ENCODE measurements at places on chromosomes 7 and 10.

DNA sequence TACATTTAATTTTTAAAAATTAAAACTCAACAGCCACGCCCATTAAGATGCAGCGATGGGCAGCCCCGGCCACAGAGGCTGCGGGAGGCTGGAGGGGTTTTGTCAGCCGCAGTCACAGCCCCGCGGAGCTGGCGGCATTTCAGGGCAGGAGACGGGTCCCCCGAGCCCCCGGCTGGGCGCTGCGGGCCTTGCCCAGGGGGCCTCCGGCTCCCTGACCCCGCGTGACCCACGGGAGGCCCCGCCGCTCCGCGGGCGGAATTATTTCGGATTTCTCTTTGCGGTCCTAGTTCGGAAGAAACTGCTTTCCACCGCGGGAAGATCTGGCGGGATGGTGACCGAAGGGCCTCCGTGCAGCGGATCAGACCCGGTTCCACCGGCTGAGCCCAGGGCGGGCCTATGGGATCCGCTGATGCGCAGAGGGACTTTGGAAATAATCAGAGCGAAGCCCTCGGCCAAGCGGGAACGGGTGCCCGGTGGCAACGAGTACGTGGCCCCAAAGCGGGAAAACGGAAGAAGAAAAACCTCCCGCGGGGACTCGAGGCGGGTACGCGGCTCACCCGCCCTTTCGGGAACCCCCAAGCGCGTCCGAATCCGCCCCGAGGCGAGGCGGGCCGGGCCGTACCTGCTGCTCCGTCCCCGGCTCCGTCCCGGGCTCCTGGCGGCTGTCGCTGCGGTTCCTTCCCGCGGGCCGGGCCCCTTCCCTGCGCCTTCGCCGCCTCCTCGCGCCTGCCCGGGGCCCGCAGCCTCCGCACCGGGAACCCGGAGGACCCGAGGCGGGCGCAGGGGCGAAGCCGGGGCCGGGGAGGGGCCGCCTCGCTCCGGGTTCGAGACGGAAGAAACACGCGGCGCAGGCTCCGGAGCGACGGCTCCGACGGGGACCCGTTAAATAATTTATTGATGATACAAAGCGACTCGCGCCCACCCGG lies 1.7 kb downstream of the NKX6-2 start:
- no peak for ATAC-seq

DNA sequence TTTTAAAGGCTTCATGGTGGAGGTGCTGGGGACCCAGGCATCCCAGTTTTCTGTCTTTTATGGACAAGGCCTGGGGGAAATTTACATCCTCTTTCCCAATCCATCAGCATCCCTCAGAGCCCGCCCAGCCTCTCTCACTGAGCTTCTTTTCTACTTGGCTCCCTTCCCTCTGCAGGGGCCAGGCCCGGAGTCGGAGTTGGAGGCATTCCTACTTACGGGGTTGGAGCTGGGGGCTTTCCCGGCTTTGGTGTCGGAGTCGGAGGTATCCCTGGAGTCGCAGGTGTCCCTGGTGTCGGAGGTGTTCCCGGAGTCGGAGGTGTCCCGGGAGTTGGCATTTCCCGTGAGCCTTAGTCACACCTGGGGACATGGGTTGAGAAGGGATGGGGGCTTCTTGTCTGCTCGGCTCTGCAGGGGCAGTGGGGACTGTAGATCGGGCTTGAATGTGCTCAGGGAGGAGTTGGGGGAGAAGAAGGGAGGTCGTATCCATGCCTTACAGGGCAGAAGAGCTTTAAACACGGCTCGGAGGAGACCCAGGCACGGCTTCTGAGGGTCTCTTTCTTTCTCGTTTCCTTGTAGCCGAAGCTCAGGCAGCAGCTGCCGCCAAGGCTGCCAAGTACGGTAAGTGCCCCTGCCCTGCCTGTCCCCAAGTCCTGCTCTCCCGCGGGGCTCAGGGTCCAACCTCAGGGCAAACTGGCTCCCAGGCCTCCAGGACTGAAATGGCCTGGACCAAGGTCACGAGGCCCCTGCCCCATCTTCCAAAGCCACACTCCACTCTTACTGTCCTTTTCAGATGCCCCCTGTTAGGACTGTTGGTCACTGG lies 27.3 kb upstream of the LIMK1 start:
- no peak for ATAC-seq

GRCh38 chr7:3232228-3232627 lies 68.8 kb upstream of the SDK1 start:
- no peak for ATAC-seq

DNA sequence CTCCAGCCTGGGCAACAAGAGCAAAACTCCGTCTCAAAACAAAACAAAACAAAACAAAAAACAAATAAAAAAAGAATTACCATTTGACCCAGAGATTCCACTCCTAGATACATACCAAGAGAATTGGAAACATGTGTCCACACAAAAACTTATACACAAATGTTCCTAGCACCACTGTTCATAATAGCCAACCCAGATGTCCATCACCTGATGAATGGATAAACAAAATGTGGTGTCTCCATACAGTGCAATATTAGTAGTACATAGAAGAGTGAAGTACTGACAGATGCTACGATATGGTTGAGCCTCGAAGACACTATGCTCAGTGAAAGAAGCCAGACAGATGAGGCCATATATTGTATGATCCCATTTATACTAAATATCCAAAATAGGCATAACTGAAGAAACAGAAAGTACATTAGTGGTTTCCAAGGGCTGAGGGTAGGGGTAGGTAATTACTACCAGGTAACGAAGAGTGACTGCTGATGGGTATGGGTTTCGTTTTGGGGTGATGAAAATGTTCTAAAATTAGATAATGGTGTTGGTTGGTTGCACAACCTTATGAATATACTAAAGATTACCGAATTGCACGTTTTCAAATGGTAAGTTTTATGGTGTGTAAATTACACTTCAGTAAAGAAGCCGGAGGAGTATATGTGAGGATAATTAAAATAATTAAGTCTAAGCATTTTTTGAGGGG lies 20.0 kb downstream of the MYO1G start:
- peak; percentile 32 for ATAC-seq

DNA sequence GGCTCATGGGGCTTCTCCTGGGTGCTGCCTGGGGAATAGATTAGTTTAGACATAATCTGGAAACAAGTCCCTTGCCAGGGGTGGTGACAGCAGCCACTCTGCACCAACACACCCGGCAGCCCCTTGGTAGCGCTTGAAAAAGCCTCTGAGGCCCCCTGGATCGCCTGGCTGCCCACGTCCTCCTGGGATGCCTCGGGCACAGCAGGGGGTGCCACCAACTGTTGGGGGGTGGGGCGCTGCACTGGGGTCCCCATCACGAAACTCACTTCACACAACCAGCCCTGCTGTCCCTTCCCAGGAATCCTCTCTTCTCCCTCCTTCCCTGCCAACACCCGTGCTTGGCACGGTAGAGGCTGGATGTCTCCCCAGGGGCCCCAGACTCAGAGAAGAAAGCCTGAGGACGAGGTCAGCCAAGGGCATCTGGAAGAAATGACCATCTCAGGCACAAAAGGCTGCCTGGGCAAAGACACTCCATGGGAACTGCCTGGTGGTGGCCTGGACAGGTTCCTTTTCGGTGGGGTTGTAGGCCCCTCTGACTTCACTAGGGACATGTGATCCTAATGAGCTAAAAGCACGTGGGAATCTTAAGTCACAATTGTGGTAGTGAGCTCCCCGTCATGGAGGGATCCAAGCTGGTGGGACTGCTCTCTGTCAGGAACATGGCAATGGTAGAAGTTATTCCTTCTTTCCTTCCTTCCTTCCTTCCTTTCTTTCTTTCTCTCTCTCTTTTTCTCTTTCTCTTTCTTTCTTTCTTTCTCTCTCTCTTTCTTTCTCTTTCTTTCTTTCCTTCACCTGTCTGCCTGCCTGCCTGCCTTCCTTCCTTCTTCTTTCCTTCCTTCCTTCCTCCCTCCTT lies 11.3 kb downstream of the TMEM270 start:
- no peak for ATAC-seq

GRCh38 chr10:43252166-43252782 lies 14.6 kb downstream of the RASGEF1A start:
- ATAC-seq, result no peak

GRCh38 chr7:75849573-75849972 lies 29.3 kb upstream of the RHBDD2 start:
- no peak for ATAC-seq

DNA sequence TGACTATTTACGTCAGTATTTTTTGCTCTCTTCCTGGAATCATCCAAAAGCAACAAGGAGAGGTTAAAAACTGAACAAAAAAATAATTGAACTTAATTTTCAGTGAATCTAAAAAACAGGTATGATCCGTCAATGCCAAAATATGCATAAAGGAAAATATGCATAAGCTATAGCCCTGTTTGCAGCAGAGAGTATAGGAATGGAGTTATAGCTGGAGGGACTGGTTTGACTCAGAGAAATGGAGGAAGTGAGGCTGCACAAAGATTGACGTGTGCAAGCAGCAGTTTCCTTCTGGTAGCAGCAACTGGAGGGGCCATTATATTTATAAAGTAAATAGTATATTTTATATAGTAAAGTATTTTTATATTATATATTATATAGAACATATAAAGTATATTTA lies 37.1 kb downstream of the GNG11 start:
- no peak for ATAC-seq

DNA sequence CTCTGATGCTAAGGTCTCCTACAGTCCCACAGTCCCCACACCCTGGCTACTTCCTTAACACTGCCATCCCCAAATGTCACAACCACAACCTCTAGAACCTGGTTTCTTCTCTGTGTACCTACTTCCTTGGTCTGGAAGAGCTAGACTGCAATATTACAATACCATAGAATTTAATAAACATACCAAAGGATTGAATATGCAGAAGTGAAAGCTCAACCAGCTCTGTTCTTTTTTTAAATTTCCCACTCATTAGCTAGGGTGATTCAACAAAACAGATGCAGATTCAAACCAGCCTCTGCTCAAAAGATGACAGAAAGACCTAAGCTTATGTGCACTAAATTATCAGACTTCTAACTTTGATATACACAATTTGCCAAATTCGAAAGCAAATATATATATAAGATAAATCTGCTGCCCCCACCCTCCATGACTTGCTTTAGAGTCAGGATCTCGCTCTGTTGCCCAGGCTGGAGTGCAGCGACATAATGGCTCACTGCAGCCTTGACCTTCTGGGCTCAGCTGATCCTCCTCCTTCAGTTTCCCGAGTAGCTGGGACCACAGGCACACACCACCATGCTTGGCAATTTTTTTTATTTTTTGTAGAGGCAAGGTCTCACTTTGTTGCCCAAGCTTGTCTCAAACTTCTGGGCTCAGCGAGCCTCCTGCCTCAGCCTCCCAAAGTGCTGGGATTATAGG lies 212.6 kb downstream of the CHCHD3 start:
- ATAC-seq, result peak; percentile 72

DNA sequence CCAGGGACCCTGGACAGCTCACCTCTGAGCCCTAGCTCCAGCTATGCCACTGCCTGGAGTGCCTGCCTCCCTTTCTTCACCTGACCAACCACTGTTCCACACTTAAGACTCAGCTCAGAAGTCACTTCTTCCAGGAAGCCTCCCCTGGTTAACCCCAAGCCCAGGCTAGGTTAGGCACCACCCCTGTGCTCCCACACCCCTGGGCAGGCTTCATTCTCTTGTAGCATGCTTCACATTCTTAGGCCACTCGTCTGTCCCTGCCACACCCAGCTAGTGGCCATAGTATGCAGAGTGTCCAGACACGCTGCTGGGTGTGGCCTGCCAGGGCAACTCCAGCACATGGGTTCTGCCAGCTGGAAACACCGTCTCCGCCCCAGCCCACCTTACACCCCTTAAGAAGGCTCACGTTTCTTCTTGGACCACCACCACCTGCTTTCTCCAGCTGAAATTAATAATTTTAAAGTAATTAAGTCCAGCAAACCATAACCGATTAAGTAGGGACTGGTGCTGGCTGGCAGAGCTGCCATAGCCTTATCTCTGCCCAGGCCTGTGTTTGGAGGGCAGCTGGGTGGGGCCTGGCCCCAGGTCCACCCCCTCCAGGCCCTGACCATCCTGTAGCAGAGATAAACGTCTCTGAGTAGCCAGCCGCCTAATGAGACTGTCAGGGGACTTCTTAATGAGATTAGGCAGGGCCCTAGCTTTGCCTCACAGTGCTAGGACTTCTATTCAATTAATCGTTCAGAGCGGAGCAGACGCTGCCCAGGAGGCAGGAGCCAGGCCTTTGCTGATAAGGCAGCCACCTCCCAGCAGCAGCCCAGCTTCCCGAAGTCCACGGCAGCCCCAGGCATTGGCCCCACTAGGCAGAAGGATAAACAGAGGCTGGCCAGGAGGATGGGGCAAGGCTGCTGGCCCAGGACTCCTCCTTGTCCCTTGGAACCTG lies 20.5 kb downstream of the GRID1 start:
- no peak for ATAC-seq

- ATAC-seq, result no peak
These were observed 12.8 kb downstream of the CPA1 start for GRCh38 chr7:130393101-130393561.

DNA sequence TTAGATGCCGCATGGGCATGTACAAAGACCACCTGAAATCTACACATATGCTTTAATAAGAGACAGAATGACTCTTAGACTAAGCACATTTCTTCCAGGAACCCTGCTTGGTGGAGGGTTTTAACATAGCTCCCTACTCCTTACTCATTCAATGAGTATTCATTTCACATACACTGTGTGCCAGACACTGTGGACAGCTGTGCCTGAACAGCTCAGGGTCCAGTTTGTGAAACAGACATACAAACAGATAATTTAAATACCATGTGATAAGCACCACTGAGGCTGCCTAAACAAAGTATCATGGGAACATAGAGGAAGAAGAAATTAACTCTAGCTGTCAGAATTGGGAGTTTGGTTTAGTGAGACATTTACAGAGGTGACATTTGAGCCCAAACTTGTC lies 65.2 kb upstream of the ITPRID1 start:
- ATAC-seq, result no peak

DNA sequence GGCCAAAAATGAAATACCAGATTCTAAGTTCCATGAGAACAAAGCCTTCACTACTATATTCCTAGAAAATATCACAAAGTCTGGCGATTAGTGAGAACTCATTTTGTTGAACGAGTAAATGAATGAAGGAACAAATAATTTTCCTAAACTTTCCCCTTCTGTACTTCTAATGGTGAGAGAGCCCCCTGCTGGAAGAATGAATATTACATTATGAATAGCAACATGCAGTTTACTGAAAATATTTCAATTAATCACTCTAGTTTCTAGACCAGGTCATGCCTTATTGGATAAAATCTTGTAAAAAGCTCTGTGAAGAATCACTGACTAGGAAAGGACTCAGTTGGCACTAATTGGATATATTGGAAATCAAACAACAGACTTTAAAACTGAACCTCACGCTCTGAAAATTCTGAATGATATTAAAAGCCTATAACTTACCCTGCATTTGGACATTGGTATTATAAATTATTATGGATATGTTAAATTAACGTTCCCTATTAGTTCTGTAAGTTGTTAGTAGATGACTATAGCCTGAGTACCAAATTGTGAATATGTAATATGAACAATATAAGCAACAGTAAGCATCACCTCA lies 32.4 kb upstream of the MTPN start:
- no peak for ATAC-seq

Measured in stimulated activated memory B cell treated with anti-CD40 and anti-IgM and Interleukin-4, amounts not matched to agents 10 μg/mL and 1 μg/mL and 100 μg/mL, for 72 hours (primary cell).